CD4-positive, alpha-beta T cell treated with Interleukin-6 for 4 hours (primary cell): ENCODE measurements at places on chromosomes 12 and 14.

DNA sequence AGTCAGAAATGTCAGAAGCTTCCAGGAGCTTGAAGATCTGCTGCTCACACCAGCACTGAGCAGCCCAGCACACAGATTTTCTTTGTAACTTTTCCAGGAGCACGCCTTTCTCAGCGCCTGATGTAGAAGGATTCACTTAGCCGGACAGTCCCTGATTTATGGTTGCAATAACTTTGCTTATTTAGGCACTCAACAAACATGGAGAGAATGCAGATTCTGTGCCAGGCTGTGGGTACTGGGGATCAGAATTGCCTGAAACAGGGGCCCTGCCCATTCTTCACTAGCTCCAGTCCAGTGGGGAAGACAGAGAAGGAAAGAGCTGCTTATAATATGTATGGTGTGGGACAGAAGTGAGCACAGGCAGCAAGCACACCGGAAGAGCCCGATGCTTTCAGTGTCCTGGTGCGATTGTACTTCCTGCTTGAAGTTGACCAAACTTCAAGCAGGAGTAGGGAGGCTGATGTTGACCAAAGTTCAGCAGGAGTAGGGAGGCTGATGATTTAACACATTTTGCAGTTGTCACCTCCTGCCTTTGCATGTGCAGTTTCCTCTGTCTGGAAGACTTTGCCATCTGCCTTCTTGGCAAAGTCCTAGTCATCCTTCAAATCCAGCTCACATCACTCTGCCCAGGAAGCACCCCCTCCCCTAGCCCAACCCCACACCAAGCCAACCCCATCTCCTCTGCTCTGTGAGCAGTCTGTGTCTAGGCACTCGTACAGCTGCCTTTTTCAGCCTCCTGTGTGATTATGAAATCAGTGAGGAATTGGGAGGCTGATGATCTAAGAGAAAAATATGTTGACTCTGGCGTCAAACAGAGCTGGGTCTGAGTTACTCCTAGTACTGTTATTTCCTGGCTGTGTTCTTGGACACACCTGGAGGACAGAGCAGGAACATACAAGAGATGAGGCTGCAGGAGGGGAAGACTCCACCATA lies 12.0 kb upstream of the PRIMA1 start:
- DNase-seq = no peak

GRCh38 chr12:40240779-40241178 lies 16.0 kb downstream of the LRRK2 start:
- no peak for DNase-seq

- DNase-seq = no peak
These were observed 824 bp downstream of the CCDC177 start for GRCh38 chr14:69573831-69574262.

- DNase-seq = peak; percentile 63
These were observed 6.8 kb downstream of the KRT2 start for GRCh38 chr12:52645120-52645761.

DNA sequence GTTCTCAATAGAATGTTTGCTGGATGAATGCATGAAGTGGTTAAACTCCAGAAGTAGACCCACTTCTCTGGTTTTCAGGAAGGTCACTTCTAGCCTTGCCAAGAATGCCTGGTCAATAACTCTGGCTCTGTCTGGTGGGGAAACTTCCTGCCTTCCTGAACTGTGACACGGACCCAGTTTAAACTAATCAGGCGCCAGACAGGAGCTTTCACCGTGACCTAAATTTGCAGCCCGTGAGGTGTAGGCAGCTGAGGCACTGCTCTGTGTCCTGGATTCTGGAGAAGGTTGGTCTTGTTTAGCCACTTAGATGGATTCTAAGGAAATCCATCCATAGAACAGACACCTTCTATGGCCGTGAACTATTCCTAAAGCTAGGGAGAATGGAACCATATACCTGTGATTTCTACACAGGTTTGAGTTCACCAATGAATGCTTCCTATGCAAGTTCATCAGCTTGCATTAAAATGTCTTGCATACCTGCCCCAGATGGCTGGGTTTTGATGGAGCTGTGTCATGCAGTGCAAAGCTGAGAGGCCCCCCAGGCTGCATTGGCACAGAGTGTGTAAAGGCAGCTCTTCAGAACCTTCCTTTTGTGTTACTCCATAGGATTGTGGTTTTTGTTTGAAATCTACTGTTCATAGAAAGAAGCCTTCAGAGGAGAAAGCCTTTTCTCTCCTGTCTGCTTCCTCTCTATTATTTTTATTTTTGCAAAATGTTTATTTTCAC lies 4.4 kb downstream of the CHST11 start:
- DNase-seq = peak; percentile 54

- no peak for DNase-seq
These were observed 315.7 kb downstream of the SLC16A7 start for GRCh38 chr12:59911516-59911915.
